Omental fat pad (tissue), 4 donors: ENCODE measurements at places on chromosomes 7 and 10.

GRCh38 chr10:90042075-90042474 is 340.7 kb downstream of the KIF20B start:
- no peak for DNase-seq

DNA sequence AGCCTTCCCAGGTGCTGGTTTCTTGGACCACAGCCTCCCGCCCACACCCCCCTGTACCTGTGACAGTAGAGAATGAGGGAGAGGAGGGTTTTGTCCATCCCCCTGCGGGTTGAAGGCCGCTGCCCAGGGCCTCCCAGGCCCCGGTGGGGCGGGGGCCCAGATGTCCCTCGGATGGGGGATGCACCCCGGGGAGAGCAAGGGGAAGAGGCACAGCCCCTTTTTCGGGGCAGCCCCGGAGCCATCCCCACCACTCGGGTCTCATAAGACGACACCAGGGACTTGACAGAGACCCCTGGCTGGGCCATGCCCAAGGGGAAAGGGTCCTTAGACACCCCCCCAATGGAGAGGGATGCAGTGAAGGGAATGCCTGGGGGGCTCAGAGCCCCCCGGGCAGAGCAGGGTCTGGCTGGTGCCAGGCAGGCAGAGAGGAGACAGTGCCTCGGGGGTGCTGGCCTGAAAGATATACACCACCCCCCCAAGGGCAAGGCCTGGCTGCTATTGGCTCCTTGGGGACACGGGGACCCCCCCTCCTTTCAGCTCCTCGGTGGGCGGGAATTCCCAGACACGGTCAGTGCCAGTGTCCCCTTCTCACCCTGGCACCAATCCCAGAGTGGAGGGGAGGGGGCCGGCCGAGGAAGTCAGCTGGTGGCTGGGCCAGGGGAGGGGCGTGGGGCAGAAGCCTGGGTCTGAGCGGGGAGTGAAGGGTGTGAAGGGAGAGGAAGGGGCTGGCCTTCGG is 3.7 kb upstream of the SPACDR start:
- no peak for DNase-seq

GRCh38 chr10:91185239-91185875 is 35.1 kb upstream of the PCGF5 start:
- no peak for DNase-seq

DNA sequence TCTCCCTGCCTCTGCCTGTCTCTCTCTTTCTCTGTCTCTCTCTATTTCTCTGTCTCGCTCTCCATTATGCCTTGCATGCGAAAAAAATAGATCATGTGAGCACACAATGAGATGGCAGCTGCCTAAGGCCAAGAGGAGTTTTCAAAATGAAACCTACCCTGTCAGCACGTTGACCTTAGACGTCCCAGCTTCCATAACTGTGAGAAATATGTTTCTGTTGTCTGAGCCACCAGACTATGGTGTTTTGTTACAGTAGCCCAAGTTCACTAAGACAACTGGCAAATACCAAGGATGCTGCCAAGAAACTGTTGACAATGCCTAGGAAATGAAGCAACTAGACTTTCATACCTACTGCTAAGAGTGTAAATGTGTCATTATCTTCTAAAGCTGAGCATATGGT is 70.6 kb upstream of the PLXDC2 start:
- DNase-seq, result no peak

DNA sequence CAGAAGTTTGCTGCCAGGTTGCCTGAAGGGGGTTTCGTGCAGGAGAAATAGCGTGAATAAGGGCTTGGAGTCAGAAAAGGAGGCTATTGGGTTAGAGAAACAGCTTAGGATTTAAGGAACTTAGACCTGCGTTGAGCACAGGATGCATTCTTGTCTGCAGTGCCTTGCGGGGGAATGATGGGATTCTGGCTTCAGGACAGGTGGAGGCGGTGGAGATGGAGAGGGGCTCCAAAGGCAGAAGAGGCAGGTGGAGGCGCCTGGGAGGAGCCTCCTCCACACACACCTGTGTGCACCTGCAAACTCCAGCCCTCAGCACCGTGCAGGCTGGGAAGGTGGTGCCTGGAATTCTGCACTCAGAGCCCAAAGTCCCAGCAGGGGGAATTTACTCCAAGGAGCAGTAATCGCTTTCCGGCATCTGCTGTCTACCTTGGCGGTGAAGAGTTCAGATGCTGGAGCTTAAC is 1.8 kb downstream of the CLIP2 start:
- DNase-seq, result no peak

GRCh38 chr7:156639426-156640256 is 933 bp upstream of the RNF32 start:
- no peak for DNase-seq

GRCh38 chr10:125409756-125410155 is 249.4 kb upstream of the CTBP2 start:
- no peak for DNase-seq

DNA sequence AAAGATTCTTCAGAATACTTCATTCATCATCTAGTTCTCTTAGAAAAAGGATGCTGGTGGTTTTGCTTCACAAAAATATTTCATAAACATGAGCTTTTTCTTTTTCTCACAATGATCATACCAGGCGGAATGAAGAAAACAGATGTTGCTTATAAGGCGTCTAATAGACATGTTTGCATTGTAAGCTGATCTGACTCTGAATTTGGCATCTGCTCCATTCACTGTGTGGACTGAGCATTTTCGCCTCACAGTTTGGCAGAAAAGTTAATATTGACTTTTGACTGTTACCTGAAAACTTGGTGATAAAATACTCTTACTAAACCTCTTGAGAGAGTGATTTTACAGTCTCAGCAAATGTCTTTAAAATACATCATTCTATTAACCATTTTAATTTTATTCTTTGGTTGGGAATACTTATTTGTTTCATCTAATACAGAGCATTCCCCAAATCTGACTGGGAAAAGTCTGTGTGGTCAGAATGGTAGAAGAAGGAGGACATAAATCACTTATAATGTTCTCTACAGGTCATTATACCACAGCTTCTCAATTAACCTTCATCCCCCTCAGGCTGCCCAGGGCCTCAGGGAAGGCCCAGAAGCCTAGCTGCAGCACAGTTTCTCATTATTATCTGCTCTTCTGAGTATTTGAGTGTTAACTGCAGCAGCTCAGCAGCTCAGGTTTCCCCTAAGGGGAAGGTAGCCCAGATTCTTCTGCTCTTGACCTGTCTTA is 121.6 kb upstream of the KAT6B start:
- DNase-seq, result no peak

GRCh38 chr7:112759905-112760304 is 30.3 kb downstream of the TMEM168 start:
- no peak for DNase-seq

DNA sequence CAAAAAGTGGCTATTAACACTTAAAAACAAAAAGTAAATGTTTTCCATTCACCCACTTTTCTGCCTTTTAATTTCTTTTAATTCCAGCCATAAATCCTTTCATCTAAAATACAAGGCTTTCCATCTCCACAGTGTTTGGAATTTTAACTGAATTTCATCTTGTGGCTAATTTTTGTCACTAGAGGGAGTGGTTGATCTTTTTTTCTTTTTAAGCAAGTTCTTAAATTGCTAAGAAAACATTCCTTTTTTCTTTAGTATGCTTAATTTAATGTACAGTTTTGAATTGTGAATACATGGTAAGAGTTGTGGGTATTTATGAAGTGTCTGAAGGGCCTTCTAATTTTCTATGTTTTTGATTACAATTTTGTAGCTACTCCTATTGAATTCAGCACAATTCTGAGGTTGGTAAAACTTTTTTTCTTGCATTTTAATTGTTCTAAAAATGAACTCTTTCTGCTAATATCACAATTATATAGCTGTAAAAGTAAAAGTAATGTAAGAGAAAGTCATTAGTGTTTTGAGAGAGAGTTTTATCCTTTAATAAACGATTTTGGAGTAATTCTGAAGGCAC is 54.9 kb upstream of the ANK3 start:
- no peak for DNase-seq

GRCh38 chr7:131111081-131111576 is 216.5 kb upstream of the MKLN1 start:
- no peak for DNase-seq

GRCh38 chr10:133134411-133135115 is 25.5 kb upstream of the KNDC1 start:
- DNase-seq, result no peak

- no peak for DNase-seq
Observed at GRCh38 chr10:62384057-62384446, 9.9 kb downstream of the ZNF365 start.

- no peak for DNase-seq
Observed at GRCh38 chr7:20005081-20005480, 212.1 kb downstream of the MACC1 start.

DNA sequence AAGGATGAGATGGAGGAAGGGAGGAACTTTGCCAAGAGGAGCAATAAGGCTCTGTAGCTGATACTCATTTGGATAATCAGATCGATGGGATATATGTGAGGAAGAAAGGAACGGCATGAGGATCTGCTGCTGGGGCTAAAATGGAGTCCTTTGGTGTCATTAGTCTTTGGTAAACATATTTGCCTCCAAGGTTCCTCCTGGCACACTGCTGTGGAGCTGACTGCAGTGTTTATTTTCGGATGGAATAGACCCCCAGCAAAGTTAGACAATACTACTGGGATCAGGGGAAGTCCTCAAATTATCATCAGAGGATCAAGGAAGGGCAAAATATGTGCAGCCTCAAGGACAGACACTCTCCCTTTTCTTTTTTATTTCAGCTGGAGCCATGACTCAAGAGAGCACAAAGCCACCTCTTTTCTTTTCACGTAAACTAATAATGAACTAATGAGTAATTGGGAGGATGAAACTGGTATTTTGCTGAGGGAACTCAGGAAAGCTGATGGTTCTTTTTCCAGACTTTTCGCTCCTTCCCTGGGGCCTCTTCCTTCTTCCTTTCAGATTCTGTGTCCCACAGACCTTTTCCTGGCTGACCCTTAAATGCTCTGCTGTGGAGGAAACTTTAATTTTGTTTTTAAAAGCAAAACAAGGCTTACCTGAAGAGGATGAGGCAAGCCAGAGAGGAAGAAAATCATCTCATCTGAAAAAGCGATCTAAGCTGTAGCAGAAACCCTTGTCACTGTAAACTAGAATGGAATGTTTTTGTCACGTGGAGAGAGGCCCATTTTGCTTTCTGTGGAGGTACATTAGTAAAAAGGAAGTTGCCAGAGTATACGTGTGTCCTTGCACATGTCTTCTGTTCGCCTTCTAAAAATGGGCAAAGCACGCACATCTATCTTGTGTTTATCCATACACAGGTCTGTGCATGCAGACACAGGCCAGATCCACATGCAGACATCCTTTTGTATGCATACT is 33.3 kb downstream of the LRMDA start:
- no peak for DNase-seq

- DNase-seq, result no peak
Observed at GRCh38 chr10:35517431-35518181, 87.5 kb upstream of the GJD4 start.

- DNase-seq, result no peak
Observed at GRCh38 chr10:12941966-12942365, 59.5 kb downstream of the CCDC3 start.

GRCh38 chr7:73668886-73669230 is 1.2 kb downstream of the VPS37D start:
- DNase-seq, result no peak

- no peak for DNase-seq
Observed at GRCh38 chr7:139950881-139951525, 111.7 kb downstream of the PARP12 start.

DNA sequence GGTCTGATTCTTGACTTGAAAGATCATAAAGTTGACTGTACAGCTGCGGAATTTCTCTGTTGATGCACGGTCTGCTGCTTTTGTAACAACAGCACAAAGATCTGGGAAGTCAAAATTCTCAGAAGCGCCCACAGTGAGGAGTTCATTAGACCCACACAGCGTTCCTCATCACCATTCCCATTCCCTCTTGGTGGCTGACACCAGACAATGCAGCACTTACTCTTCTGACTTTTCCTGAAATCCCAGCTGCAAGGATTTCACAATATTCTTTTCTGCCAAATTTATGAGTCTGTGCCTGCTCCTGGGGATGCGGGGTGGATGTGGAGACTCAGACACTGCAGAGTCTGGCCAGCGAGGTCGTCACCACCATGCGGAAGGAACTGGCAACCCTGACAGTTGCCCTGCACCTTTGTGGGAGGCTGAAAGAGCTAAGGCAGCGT is 233.9 kb downstream of the FANK1 start:
- no peak for DNase-seq

GRCh38 chr7:98133621-98134303 is 27.1 kb downstream of the LMTK2 start:
- no peak for DNase-seq

- no peak for DNase-seq
Observed at GRCh38 chr7:36088553-36088952, 64.5 kb upstream of the EEPD1 start.

DNA sequence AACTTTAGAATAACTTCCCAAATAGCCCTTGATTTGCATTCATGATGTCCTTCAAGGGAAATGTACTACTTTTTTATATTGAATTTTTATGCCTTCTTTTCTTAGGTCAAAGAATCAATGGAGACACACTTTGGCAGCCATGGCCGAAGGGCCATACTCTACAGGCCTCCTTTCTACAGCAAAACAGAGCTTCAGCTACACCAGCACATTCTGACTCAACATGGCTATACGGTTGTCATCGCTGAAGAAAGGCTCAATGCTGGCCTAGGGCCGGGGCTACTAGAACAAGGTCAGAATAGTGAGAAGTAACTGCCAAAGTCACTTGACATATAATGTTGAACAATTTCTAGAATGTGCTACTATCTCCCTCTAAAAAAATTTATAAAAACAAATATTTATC is 27.0 kb downstream of the CPED1 start:
- DNase-seq, result no peak

GRCh38 chr7:155763122-155763521 is 49.1 kb downstream of the SHH start:
- DNase-seq, result no peak

DNA sequence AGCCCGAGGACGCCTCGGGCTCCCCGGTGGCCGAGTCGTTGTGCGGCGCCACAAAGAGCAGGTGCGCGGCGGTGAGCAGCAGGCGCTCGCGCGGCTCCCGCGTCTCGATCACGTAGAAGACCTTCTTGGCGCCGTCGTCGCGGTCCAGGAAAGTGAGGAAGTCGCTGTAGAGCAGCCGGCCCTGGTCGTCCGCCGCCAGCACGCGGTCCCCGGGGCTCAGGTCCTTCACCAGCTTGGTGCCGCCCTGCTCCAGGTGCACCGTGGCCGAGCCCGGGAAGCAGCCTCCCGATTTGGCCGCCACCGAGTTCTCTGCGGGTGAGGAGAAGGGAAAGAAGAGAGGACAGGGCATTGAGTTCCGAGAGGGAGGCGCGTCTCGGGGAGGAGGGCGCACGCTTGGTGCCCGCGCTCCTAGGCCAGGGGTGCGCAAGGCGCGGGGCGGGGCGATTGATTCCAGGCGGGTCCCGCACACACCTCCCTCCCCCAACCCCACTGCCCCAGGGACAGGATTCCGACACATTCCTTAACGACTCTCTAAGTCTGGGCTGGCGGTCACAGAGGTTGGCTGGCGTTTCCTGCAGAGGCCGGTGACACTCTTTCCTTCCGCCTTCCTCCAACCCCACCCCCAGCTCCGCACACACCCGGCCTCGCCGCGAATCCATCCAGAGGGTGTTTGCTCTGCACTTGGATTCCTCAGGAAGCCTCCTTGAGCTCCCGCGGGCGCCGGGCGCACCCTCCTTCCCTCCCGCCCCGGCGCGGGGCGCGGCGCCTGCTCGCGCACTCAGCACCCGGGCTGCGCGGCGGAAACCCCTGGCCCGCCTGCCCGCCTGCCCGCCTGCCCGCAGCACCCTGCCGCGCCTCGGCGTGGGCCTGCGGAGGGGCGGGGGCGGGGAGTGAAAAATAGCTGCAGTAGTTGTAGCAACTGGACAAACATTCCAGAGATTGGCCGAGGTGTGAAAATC is 8.6 kb downstream of the SHH start:
- no peak for DNase-seq

GRCh38 chr7:132328047-132328620 is 248.1 kb downstream of the PLXNA4 start:
- no peak for DNase-seq
